ENCODE measurements at places on chromosomes 12 and 14. TPM values are rescaled to one million over a fixed set of nuclear protein-coding genes. Genes with fewer than 3 reads are reported as not detected.

DNA sequence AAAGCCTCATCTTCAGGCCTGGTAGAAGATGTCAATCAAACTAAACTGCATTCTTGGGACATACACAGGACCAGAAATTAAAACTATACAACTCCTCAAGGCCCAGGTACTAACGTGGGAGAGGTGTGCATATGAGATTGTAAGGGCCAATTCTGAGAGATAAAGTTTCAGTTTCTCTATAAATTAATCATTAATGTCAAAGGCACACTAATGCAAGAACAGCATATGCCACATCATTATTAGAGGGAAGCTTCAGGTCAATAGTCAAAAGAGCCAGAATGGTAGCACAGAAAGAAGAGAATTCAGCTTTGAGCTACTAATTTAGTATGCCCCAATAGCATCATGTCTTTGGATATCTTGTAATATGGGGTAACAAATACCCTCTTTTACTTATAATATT, 744.9 kb upstream of the MGAT4C start:
- no peaks in the 10 kb centered on the region for H3K27me3 ChIP-seq
- DNase-seq = no peak
- no peak overlapping the region for H3K27ac ChIP-seq
- no peaks in the 10 kb centered on the region for H3K4me1 ChIP-seq
- no peaks in the 10 kb centered on the region for H3K36me3 ChIP-seq

DNA sequence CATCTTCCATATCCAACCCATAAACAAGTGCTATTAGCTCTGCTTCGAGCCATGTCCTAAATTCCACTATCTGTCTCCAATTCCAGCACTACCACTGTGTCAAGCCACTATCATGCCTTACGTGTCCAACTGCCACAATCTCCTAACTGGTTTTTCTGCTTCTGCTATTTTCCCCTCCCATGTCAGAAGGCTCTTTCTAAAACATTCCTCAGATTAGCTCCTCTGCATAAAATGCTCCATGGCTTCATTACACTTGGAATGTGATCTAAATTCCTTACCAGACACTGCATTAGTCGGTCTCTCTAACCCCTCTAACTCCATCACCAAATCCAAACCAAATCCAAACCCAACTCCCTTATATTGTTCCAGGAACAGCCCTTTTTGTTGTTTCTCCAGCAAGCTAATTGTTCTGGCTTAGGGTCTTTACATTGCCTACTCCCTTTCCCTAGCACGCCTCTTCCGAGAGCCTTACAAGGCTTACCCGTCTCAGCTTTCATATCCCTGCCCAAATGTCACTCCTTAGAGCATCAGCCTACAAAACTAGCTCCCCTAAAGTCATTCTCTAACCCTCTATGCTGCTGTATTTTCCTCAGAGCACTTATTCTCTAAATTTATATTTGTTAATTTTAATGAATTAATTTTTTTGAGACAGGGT, 139.7 kb downstream of the HELB start:
- no peaks in the 10 kb centered on the region for H3K27me3 ChIP-seq
- no peak for DNase-seq
- H3K36me3 ChIP-seq = no peaks in the 10 kb centered on the region
- H3K4me1 ChIP-seq = no peaks in the 10 kb centered on the region
- no peak overlapping the region for H3K4me3 ChIP-seq

- no peak overlapping the region for H3K27ac ChIP-seq
- H3K36me3 ChIP-seq = no peaks in the 10 kb centered on the region
- no peaks in the 10 kb centered on the region for H3K27me3 ChIP-seq
- DNase-seq = no peak
These were observed 18.8 kb upstream of the STRAP start for GRCh38 chr12:15863372-15863771.

CBLN3 gene
- total RNA-seq = 0.33 TPM

TMEM121 gene
- 4.2 TPM for total RNA-seq

KERA gene
- not detected for total RNA-seq

GRCh38 chr12:24898185-24898584, 50.7 kb downstream of the BCAT1 start:
- H3K4me1 ChIP-seq = peaks cover 36% of the 10 kb centered on the region
- no peak overlapping the region for H3K4me3 ChIP-seq
- H3K27me3 ChIP-seq = no peaks in the 10 kb centered on the region
- no peak for DNase-seq

DNA sequence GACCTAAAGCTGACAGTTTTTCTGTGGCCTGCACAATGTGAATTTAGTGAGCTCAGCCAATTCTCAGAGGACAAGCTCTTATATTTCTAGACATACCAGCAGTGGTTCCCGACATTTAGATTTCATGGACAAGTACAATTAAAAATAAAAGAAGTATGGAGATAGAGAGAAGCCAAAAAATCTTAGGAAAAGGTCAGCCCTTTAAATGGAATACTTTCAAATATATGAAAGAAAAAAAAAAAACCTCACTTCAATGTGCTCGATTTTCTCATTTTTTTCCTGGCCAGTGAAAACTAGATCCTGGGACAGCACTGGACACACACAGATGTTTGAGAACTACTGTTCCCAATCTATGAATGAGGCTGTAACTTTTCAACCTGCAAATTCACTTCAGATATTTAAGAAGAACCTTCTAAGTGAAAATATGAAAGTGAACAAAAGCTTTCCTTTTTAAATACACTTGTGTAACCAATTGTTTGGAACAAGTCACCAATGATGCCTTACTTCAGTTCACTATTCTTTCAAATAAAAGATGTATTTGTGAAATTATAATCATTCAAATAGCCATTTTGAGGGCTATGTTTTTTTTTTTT, 109.4 kb downstream of the SLC38A1 start:
- no peaks in the 10 kb centered on the region for H3K27me3 ChIP-seq
- DNase-seq = no peak
- H3K4me1 ChIP-seq = peaks cover 10% of the 10 kb centered on the region
- no peak overlapping the region for H3K27ac ChIP-seq
- no peak overlapping the region for H3K4me3 ChIP-seq
- H3K36me3 ChIP-seq = no peaks in the 10 kb centered on the region

DNA sequence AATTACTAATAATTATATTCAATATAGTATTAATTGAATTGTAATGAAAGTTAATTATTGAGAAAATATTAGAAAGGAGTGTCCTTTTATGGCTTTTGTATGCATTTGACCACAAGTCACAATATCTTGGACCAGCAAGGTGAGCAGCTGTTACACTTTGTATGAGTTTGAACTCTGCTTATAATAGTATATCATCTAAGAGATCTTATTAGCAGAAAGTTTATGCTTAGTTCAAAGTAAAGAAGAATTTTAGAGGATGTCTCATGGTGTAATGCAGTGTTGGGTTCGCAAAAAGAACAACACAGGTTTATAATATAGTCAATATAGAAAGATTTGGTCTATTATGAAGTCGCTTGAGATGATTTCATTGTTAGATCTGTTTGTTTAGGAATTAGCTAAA, 2.0 kb upstream of the TRIM9 start:
- no peak overlapping the region for H3K4me3 ChIP-seq
- peaks cover 21% of the 10 kb centered on the region for H3K4me1 ChIP-seq
- H3K27ac ChIP-seq = no peak overlapping the region

DNA sequence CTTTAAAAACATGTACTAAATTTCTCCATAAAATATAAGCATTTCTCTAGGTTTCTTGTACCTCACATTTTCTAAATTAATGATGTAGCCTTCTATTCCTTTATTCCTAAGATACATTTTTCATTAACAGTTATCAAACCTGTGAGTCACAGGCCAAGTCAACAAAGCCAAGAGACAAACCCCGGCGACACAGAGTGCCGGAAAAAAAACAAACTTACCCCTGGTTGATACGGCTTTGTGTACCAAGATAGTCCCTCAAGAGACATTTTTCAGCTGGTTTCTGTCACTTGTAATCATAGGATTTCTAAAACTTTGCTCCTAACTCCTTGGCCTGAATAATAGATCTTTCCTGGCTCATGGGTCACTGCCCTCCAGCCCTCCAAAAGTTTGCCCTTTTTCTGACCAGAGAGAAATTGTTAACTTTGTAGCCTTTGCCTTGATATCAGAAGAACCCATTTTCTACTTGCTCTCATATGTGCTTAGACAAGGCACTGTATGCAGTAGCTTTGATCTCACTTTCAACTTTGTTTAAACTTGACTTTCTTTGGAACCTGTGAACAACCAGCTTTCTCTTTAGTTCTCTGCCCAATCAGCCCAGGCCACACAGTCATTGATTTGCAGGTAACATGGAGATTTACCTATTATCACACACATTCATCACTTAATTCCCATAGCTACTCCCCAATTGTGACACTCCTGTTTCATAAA, 172.2 kb downstream of the PRKD1 start:
- no peak overlapping the region for H3K4me3 ChIP-seq
- no peak for DNase-seq
- H3K4me1 ChIP-seq = peaks cover 9% of the 10 kb centered on the region
- H3K27ac ChIP-seq = peak overlapping the region; percentile 40
- no peaks in the 10 kb centered on the region for H3K36me3 ChIP-seq

RPGRIP1 gene
- not detected for total RNA-seq

LRFN5 gene
- 4.9 TPM for total RNA-seq

GZMH gene
- total RNA-seq = not detected

GRCh38 chr12:132456186-132456943, 33.6 kb upstream of the FBRSL1 start:
- H3K27ac ChIP-seq = no peak overlapping the region
- H3K27me3 ChIP-seq = no peaks in the 10 kb centered on the region
- no peaks in the 10 kb centered on the region for H3K36me3 ChIP-seq
- no peak for DNase-seq
- no peaks in the 10 kb centered on the region for H3K4me1 ChIP-seq
- no peak overlapping the region for H3K4me3 ChIP-seq

ABCD2 gene
- 2.0 TPM for total RNA-seq

DNA sequence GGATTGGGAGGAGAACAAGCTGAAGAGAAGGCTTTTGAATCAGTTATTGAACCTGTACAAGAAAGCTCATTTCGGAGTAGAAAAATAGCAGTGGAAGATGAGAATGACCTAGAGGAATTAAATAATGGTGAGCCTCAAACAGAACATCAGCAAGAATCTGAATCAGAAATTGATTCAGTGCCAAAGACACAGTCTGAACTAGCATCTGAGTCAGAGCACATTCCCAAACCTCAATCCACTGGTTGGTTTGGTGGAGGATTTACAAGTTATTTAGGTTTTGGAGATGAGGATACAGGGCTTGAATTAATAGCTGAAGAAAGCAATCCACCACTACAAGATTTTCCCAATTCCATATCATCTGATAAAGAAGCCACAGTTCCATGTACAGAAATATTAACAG, 13.5 kb downstream of the MIA2 start:
- H3K4me3 ChIP-seq = no peak overlapping the region
- no peaks in the 10 kb centered on the region for H3K36me3 ChIP-seq

FLRT2 gene
- 37.6 TPM for total RNA-seq

- no peak for DNase-seq
- H3K4me1 ChIP-seq = no peaks in the 10 kb centered on the region
- H3K36me3 ChIP-seq = no peaks in the 10 kb centered on the region
- no peaks in the 10 kb centered on the region for H3K27me3 ChIP-seq
- no peak overlapping the region for H3K27ac ChIP-seq
These were observed 1.6 kb downstream of the PTCSC3 start for GRCh38 chr14:36174767-36175424.

DNA sequence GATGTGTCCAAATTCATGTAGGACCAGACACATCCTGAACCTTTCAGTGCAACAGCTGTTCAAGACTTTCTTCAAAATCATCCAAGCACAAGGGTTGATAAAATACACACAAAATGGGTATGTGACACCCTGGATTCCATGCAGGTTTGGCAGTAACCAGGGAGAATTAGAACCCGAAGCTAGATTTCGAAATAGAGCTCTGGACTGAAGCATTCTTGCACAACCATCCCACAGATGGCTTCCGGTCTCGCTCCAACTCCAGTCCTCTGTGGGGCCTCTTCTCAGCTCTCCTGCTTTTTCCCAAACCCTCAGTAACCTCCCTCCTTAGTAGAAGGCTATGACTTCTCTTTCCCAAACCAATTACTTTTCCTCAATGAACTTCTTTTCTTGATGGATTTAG, 171.3 kb downstream of the TTC7B start:
- no peak overlapping the region for H3K4me3 ChIP-seq
- H3K27me3 ChIP-seq = no peaks in the 10 kb centered on the region
- peak; percentile 29 for DNase-seq

CDCA3 gene
- 2.3 TPM for total RNA-seq

DNA sequence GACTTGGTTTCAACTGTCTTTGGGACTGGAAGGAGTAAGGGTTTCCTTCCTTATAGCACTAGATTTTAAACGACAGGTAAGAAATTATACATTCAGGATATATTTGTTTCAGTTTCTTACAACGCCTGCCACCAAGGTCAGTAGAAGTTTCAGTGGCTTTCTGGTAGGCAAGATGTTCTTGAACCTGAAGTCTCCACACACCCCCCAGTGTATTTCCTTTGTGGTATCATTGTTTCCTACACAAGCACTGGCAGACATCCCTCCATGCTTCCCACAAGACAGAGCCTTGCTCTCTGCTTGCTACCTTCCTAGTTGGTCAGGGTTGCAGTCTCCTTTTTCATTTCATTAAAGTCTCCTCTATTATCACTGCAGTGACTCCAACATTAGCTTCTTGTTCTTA, 283.1 kb downstream of the FLRT2 start:
- no peaks in the 10 kb centered on the region for H3K36me3 ChIP-seq
- H3K27me3 ChIP-seq = no peaks in the 10 kb centered on the region
- H3K4me3 ChIP-seq = no peak overlapping the region

DNA sequence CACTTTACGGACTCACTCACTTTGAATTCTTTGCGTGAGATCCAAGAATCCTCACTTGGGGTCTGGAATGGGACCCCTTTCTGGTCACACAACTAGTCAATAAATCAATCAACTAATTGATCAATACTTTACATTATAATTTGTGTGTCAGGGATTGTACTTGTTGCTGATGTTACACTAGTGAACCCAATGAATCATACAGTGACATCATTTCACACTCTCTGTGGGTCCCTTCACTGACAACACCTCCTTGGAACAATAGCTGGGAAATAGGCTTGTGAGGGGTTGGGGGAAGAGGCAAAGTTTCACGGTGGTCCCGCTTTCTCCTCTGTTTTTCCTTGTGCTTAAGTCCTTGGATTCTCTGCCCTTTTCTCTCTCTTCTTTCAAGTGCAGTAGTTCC, 35.0 kb downstream of the TPH2 start:
- H3K4me3 ChIP-seq = no peak overlapping the region
- H3K27ac ChIP-seq = no peak overlapping the region
- no peaks in the 10 kb centered on the region for H3K27me3 ChIP-seq
- no peaks in the 10 kb centered on the region for H3K36me3 ChIP-seq
- no peaks in the 10 kb centered on the region for H3K4me1 ChIP-seq

Measured in body of pancreas (tissue), 4 donors.